ENCODE measurements at places on chromosomes 3 and 15.
A peak's percentile ranks its signal among the peaks of the same experiment; 100 is the strongest.

GRCh38 chr3:23815879-23816278 is 10.1 kb downstream of the UBE2E1 start:
- DNase-seq = no peak

- DNase-seq = no peak
These were observed 3.3 kb downstream of the CISH start for GRCh38 chr3:50608278-50608677.

DNA sequence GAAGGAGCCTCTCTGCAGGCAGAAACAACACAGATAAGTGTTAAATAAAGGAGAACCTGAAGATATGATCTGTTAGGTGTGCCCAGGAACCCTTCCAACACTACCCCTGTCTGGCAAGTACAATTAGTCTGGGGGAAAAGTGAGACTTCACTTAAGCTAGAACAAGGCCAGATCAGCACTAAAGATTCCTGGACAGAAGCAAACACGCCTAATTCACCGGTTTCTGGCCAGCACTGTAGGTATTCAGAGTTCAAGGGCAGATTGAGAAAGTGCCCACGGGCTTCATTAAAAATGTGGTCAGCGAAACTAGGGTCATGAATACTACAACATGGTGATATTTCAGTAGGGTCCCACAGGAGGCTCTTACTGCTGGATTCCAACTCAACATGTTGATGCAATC is 28.6 kb upstream of the OR5K1 start:
- no peak for DNase-seq

GRCh38 chr3:32758375-32758753 is 59.4 kb upstream of the TRIM71 start:
- no peak for DNase-seq

DNA sequence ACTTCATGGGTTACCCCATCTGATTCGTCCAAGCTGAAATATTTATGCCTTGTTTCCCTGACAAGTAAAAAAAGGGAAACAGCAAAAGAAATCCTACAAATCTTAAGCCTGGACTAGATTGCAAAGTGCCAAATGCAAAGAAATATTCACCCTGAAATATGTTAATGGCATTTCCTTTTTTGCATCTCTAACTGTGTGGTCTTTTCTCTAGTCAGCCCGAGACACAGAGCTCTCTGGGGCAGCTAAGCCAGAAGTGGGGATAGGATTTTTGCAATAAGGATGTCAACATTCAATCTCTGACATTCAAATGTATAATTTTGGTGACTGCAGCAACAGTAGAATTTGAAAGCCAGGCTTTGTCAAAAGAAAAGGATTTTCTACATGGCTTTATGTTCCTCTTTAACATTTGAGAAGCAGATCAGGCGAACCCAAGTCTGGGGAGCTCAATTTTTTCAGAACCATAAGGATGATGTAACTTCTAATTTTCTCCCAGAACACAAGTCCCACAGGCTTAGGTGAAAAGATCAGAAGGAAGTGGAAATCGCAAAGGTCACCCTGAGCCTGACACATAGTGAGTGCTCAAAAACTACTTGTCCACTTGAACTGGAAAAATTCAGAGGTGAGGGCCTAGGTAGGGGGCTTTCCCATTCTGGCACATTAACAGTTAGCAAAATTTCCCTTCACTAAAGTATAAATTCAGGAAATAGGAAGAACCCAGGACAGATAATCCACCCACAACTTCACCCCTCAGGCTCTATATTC is 28.2 kb upstream of the KCNMB3 start:
- DNase-seq = no peak

- DNase-seq = no peak
These were observed 12.1 kb downstream of the B3GNT5 start for GRCh38 chr3:183265157-183265642.

DNA sequence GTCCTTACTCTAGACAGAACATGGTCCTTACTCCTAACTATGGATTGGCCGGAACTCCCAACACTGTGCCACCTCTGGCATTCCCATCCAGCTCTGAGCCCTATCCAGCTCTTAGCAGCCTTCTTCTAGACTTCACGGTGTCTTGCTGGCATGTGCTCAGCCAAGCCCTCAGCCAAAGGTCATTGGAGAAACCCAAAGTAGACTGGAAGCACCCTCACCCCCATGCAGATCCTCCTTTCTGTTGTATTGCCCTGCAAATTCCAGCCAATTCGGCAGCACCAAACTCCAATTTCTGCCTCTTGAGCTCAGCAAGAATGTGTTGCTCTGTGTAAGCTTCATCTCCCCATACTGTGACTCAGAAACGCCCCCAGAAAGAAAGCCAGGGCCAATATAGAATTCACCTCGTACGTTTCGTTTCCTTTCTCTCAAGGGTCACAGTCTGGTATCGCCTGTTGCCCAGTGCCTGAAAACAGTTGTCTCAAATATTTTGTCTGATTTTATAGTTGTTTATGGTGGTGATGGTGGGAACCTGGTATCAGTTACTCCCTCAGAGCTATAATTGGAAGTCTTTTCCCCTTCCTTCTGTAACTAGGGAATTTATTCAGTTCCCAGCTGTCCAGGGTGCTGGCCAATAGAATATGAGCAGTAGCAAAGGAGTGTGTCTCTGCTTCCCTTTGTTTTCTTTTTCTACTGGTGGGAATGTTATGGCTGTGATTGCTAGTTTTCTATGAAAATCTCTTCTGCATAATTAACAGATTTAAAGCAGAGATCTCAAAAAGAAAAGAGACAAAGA is 28.4 kb upstream of the EPHB3 start:
- no peak for DNase-seq

- DNase-seq = no peak
These were observed 81.5 kb downstream of the GAP43 start for GRCh38 chr3:115704661-115705338.

GRCh38 chr3:32374788-32375595 is 16.7 kb upstream of the CMTM7 start:
- DNase-seq = peak; percentile 88

DNA sequence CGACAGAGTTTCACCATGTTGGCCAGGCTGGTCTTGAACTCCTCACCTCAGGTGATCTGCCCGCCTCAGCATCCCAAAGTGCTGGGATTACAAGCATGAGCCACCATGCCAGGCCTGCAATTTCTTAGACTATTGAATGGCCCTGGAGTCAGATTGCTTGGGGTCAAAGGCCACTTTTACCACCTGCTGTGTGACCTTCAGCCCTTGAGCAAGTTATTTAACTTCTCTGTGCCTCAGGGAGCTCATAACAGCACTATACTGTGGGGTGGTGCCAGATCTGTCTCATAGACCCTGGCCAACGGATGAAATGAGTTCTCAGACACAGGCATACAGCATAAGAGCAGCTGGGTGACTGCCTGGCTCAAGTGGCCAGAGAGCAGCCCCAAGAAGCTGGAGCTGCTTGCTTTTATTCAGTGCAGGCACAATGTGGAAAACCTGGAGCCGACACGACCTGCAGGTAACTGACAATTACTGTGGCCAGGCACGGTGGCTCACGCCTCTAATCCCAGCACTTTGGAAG is 44.9 kb upstream of the FURIN start:
- no peak for DNase-seq

GRCh38 chr3:52104684-52105640 is 48.6 kb upstream of the DUSP7 start:
- DNase-seq = no peak

DNA sequence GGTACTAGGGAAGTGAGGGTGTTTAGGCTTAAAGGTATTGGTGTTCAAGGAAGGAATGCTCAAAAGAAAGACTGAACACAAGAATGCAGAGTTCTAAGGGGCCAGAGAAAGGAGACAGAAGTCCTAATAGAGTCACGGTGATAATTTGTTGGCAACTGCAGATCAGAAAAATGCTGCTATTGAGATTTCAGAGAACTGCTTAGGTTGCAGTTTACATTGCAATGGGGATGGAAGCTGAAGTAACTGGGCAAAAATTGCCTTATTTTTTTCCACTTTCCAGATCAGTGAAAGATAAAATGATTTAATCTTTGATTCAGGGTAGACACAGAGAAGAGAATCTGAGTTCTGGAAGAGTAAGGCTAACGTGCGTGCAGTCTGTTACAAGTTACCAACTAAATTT is 199.8 kb downstream of the SQOR start:
- DNase-seq = no peak

DNA sequence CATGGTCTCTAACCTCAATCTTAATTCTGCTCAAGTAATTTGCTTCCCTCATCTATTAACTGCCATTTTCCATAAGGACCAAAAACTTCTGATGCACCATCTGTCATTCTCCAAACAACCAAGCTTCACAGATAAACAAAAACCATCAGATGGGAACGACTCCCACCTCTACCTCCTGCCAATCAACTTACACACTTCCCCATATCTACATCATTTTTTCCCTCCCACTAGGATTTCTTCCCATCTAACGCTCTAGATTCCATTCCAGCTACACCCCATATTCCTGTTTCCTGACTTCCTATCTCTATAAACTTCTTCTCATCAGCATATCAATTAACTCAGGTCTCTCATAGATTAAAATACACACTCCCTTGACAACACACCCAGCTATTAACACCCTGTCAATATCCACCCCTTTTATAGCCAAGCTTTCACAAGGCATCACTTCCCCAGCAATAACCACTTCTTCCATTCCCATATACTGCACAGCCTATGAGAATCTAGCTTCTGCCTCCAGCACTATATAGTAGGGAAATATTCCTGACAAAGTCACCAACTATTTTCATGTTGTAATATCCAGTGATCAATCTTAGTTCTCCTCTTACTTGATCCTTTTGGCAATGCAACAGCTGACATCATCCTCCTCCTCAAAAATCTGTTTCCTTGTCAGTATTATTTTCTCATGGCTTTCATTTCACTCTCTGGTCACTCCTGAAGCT is 39.2 kb downstream of the SNX4 start:
- DNase-seq = no peak

- no peak for DNase-seq
These were observed 36.8 kb upstream of the SUCLG2 start for GRCh38 chr3:67691207-67691606.

DNA sequence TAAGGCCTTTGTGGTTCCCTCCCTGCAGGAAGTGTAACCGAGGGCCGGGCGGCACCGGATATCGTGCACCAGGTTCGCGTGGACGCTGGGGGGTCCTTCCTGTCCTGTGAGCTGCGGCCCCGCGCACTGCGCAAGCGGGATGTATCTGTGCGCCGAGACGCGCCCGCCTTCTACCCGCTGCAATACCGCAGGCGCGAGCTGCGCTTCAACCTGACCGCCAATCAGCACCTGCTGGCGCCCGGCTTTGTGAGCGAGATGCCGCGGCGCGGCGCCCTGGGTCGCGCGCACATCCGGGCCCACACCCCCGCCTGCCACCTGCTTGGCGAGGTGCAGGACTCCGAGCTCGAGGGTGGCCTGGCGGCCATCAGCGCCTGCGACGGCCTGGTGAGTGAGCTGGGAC is 35.9 kb downstream of the SAXO2 start:
- peak; percentile 63 for DNase-seq

- no peak for DNase-seq
These were observed 75.6 kb downstream of the PDZRN3 start for GRCh38 chr3:73549051-73549600.

DNA sequence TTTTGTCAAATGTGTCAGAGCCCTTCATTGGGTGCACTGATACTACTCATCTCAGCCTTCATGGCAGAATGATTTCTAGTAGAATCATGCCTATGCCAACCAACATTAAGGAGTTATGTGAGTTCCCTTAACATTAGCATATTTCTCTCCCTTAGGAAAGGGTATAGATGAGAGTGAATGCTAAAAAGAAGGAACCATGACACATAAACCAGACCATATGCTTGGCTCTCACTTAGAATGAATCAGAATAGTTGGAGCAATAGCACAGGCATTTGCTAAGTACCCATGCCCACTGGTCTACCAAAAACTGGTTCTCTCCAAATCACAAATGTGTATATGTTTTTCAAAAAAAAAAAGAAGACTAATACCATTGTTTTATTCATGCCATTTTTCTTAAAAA is 51.1 kb downstream of the STRIT1 start:
- DNase-seq = no peak

DNA sequence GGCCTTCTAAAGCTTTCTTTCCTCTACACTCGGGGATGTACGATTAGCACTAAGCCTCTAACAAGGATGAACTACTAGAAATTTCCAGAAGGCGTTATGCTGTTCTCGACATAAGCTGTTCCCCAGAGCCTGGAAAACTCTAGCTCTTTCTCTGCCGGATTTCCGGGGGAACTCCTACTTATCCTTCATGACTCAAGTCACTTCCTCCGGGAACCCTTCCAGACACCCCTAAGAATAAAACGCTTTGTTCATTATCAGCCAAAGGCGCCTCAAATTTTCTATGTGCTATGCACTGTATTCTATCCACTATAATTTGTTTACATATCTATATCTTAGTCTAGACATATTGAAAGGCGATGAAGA is 455 bp upstream of the SNAP23 start:
- DNase-seq = peak; percentile 48

- peak; percentile 30 for DNase-seq
These were observed 300.0 kb upstream of the TPM1 start for GRCh38 chr15:62742409-62743171.

GRCh38 chr3:142857056-142857455 is 31.8 kb downstream of the PCOLCE2 start:
- DNase-seq = no peak

DNA sequence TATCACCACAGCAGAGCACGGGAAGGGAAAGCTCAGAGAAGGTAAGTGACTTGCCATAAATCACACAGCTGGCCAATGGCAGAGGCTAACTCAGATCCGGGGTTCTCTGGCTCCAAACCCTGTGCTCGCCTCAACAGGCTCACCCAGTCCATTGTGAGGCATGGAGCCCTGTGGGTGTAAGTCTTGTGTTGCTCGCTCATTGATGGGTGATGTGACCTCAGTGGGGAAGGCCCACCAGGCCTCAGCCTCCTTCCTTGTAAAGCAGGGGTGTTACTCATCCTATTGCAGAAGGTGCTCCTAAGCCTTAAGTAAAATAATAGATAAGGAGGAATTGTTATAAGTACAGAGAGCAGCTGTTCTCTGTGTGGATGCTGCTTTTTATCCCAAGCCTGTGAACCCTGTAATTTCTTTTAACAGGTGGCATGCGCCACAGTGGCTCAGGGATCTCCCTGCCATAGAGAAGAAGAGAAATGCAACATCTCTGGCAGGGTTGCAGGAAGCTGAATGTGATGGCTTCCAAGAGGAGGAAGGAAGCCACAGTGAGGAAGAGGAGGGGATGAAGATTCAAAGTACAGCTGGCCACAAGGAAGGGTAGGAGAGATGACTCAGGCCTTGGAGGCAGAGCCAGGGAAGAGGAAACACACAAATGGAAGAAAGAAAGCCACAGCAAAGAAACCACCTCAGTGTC is 30.9 kb upstream of the SPSB4 start:
- DNase-seq = no peak

DNA sequence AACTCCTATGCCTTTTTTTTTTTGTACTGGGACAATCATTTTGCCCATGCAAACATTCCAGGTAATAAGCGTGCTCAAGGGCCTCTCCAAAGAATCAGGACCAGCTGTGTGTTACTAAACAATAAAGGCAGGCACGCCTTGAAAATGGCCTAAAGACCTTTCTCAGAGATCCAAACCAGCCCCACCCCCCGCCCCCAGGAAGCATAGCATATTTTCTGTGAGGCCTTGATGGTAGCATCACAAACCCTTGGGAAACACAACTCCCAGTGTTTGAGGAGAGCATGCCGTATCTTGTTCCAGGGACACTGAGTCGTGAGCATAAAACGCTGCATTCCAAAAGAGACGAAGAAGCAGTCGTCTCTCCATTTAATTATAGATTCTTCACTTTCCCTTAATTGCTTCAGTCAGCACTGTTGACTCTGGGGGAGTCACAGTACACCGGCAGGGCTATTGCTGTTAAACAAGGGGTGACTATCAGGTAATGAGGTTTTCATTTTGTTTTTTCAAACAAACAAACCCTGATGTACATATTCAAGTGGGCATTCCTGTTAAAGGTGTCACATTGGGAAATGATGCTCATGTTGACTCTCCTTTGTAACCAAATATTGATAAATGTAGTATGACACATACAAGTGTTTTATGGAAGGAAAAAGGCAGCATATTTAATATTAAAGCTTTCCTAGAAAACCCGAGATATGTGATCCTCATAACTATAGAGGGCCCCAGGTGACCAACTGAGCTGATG is 4.4 kb upstream of the TPM1 start:
- DNase-seq = no peak
